ENCODE measurements at places on chromosomes 3 and 15.

GRCh38 chr3:23758253-23758838, 47.4 kb upstream of the UBE2E1 start:
- no peak for DNase-seq

DNA sequence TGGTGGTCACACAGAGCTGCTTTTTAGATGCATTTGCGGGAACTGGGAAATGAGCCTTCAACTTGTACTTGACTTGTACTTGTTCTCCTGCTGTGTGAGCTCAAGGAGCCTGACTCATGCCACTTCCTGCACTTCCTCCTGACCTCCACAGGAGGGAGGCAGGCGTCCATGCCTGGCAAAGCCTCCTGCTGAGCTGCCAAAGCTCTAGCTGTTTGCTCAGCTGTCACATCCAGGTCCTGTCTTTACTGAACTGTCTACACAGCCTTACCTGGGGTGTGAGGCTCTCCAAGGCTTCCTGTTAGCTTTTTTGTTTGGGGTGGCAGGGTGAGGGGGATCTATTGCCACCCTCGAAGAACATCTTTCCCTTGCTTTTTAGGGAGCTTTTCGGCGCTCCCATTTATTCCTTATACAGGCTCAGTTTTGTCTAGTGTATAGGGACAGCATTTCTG, 6.4 kb downstream of the THPO start:
- DNase-seq = peak; percentile 79

- DNase-seq = peak; percentile 17
These were observed 224.8 kb downstream of the FAM43A start for GRCh38 chr3:194910414-194910984.

GRCh38 chr3:37905346-37905745, 43.7 kb downstream of the CTDSPL start:
- DNase-seq = no peak

GRCh38 chr15:85934691-85935090, 140.0 kb upstream of the KLHL25 start:
- DNase-seq = no peak

- no peak for DNase-seq
These were observed 703.2 kb downstream of the NLGN1 start for GRCh38 chr3:174100744-174101143.

- DNase-seq = no peak
These were observed 6.9 kb downstream of the AADACL2 start for GRCh38 chr3:151740581-151740980.

DNA sequence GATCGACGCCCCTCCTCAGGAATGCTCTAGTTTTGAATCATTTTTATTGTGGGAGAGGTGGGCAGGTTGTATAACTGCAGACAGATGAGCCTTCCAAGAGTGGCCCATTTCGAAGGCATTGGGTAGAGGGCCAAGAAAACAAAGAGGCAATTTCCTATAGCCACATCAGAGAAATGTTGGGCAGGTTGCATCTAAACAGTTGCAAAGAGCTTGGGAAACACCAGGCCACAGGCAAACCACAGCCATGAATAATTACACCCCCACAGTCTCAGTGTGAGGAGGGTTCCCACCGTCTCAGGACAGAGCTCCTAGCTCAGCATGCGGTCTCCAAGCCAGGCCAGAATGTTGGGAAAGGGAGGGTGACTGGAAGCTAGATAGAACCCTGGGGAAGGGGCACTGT, 257.3 kb downstream of the ABHD5 start:
- no peak for DNase-seq

GRCh38 chr3:194049394-194049793, 86.6 kb upstream of the HES1 start:
- no peak for DNase-seq

DNA sequence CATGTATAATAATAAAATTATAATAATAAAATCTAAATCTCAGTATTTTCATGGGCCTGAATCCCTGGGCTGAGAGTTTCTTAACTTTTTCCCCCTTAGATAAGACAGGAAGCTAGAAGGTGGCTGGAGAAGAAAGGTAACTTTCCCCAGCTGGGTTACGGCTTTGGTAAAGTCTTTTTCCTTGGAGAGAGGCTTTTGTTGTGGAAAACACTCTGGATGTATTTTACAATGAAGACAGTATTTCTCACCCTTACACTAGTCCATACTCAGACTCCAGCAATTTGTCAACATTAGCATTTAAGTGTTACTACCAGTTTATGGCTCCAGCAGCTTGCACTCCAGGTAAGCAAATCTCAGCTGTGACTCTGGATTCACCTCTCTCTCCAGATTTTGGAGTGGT, 34.9 kb downstream of the APH1B start:
- no peak for DNase-seq

GRCh38 chr3:14523792-14524191, 16.4 kb downstream of the GRIP2 start:
- no peak for DNase-seq

DNA sequence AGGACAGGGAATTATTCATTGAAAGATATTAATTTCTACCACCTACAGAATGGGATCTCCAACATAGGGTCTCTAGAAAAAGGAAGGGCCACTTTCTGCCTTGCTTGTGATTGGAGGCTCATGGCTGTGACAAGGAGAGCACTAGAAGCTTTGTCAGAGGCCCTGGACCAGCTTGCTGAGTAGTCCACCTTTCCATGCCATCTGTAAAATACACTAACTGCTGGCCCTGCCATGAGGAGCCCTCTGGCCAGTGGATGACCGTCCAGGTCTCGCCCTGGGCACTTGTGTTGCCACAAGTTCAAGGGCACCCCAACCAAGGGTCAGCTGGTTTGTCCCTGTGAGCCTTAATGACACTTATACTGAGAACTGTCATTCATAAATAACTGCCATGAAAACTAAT, 1.6 kb upstream of the SYNM start:
- no peak for DNase-seq

GRCh38 chr3:138862924-138863775, 28.4 kb upstream of the PIK3CB start:
- peak; percentile 64 for DNase-seq

- DNase-seq = no peak
These were observed 190.9 kb downstream of the SLC9A9 start for GRCh38 chr3:143657391-143657790.

- no peak for DNase-seq
These were observed 48.3 kb upstream of the CGNL1 start for GRCh38 chr15:57327985-57328471.

DNA sequence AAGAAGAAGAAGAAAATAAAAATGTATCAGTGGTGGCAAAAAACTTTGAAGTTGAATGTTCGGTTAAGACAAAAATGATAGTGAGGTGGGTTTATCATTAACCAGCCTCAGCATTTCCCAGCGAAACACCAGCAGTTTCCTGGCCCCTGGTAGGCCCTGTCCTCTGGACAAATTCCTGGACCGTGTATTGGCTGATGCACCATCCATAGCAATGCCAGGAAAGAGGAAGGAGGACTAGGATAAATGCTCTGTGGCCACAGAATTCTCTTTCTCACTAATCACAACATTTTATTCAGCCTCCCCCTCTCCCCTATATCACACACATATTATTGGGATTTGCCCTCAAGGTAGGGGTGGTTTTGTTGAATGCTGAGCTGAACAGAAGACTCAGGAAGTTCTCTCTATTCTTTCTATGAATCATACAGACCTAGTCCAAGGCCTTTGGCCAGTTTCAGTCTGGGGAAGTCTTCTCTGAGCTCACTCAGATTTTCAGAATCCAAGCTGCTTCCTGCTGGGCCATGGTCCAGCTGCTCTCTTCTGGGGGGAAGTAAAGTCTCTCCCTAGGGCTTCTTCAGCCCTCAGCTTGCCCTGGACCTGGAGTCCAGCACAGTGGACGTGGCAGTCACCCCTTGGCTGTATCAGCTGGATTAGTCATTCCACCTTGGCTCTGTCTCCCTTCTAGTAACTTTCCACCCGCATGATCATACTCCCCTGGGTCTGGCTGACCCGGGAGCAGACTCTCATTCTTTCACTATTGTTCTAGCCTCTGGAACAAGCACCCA, 27.6 kb downstream of the SLC28A1 start:
- peak; percentile 20 for DNase-seq

- no peak for DNase-seq
These were observed 828.4 kb upstream of the DPPA4 start for GRCh38 chr3:110165753-110166152.

GRCh38 chr15:77505556-77505955, 84.9 kb downstream of the HMG20A start:
- DNase-seq = no peak

DNA sequence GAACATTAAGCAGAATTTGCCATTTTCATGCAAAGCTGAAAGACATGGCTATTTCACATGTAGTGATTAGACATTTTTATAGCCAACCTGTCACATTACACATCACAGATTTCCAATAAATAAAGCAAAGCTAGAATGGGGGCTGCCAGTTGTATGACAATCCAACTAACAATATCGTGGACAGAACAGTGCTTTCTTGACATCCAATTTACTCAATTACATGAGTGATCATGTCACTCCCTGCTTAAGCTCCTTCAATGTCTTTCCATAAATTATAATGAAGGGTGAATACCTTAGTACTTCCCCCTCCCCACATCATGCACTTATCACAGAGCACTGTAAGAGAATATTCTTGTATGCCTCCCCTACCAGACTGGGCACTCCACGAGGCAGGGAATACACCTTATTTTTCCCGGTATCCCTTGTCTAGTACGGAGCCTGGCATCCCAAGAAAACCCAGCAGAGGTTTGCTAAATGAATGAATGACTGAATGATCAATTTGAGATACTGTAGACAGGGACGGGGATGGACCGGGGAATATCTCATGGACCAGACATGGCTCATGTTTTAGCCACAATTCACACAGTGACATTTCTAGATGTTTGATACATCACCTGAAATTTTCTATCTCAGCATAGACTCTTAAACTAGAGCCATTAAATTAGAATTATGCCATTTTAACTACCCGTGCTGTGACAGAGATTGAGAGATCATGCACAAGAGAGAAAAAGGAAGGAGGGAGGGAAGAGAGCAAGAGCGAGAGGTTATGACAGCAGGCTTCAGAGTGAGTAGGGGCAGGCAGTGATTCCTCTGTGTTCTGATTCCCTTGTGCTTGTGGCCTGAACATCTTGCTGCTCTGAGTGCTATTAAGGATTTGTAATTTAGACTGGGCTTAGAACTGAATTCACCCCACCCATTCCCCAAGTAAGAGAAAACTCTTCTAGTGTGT, 77.7 kb downstream of the EPHB1 start:
- DNase-seq = no peak

- no peak for DNase-seq
These were observed 209.9 kb upstream of the SLC2A2 start for GRCh38 chr3:171236265-171237008.

- peak; percentile 48 for DNase-seq
These were observed 67.1 kb upstream of the MCTP2 start for GRCh38 chr15:94164202-94164807.

- no peak for DNase-seq
These were observed 7.7 kb upstream of the FLNB start for GRCh38 chr3:58000306-58001085.

- DNase-seq = peak; percentile 46
These were observed 50.0 kb downstream of the DNAJB8 start for GRCh38 chr3:128416578-128417211.

GRCh38 chr3:42120866-42121265, 29.7 kb downstream of the TRAK1 start:
- DNase-seq = no peak

GRCh38 chr15:73282567-73283365, 86.0 kb downstream of the HCN4 start:
- no peak for DNase-seq

- DNase-seq = no peak
These were observed 114.5 kb upstream of the TNIK start for GRCh38 chr3:171574556-171575240.

DNA sequence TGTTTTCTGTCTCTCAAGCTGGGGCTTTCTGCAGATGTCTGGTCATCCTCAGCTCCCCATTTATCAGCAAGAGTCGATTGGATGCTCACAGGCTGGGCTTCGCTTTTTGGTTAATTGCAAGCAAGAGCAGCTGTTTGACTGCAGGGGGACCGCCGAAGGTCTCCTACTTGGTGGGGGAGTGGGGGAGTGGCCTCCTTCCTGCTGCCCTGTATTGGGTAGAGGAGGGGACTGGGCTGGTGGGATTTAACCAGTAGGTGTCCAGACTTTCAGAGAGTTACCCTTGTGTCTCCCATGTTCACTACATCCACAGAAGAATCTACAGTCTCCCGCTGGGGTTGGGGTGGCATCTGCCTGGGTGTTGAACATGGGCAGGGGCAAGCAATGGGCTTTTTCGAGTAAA, 78.7 kb downstream of the PLXNA1 start:
- no peak for DNase-seq

DNA sequence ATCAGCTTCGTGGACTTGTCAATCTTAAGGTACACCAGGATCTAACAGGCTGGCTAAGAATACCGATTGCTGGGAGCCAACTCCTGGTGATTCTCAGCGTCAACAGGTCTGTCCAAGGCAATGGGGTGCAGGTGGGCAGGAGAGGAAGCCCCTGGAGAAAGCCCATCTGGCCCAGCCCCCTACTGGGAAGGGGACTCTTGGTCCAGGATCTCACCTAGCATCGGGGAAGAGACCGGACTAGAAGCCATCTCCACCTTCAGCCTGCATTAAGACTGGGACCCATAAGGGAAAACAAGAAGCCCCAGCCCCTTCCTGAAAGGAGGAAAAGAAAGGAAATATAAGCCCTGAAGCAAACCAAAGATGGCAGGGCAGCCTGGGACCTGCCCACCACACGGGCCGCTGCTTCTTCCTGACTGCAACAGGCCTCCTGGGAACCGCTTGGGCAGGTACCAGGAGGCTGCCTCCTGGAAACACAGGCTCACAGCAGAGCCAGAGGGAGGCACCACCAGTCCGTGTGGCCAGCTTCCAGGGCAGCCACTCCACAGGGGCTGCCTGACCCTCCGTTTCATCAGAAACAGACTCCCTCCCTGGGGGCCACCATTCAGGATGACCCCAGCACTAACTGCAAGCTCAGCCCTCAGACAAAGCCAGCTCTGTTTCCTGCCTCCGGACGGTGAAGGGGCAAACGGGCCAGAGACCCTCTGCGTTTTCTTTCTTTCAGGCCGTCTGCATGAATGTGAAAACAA, 100.2 kb downstream of the LRIG1 start:
- no peak for DNase-seq

- no peak for DNase-seq
These were observed 35.2 kb upstream of the GLCE start for GRCh38 chr15:69125236-69125635.

DNA sequence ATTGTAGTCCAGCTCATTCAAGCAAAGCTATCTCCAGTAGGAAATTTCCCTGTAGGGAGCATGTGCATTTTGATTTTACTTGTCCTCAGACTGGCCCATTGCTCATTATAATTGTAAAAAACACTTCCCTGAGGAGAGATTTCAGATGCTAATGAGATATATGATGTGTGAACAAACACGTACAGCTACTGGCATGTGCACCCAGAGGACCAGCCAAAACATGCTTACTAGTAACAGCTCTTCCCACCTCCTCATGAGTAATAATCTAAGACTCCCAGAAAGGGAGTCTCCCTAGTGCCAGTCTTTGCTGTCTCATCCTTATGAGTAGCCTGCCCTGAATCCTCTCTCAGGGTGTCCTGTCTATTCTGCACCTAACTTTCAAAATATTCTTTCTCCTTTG, 43.4 kb downstream of the FBXO22 start:
- DNase-seq = peak; percentile 77

All from inflammatory macrophage treated with lipopolysaccharide for 1 hour (primary cell).